Astrocyte of the hippocampus (primary cell): ENCODE measurements at places on chromosomes 11 and 22.

DNA sequence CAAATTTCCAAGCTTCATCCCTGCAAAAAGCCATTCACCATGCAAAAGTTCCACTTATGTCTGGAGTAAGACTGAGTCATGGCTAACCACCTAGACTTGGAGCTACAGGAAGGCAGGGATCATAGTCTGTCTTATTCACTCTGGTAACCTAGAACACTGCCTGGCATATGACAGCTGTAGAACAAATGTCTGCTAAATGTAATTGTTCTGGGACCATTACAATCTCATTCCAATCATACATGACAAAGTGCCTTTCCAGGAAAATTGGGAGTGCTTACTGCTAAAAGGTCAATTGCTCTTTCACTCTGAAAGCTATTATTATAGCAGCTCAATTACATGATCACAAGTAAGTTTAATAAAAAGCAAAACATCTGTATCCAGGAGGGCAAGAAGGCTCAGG lies 99.1 kb upstream of the CHRM4 start:
- no peak for DNase-seq

DNA sequence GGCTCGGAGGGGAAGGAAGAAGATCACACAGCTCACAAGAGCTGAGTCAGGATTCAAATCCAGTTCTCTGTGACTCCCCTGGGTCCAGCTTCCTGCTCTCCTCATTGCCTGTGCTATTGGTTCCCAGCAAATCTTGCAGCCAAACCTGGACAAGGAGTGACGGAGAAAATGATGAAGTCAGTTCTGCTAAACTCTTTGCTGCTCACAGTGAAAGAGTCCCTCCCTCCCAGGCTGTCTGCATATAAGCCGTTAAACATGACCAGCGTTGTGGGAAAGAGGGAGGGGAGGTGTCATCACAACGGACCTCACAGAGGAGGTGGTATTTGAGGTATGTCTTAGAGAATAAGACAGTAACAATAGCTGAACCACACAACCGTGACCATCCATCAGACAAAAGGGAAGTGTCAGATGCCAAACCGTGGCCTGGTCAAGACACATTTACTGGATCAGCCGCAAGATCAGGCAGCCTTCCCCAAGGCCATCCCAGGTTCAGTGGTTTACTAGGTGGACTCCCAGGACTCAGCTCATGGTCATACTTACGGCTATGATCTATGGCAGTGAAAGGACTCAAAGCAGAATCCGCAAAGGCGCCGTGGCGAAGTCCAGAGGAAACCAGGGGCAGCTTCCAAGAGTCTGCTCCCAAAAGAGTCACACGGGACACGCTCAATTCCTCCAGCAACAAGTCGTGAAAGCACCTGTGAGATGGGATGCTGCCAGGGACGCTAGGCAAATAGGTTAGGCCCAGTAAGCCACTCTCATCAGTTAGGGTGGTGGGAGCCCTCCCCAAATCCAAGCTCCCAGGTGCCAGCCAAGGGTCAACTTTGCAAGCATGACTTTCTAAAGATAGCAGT lies 2.8 kb upstream of the CYTH4 start:
- peak; percentile 50 for DNase-seq

- DNase-seq, result peak; percentile 79
These were observed 60.2 kb downstream of the CDKN1C start for GRCh38 chr11:2825261-2825888.

DNA sequence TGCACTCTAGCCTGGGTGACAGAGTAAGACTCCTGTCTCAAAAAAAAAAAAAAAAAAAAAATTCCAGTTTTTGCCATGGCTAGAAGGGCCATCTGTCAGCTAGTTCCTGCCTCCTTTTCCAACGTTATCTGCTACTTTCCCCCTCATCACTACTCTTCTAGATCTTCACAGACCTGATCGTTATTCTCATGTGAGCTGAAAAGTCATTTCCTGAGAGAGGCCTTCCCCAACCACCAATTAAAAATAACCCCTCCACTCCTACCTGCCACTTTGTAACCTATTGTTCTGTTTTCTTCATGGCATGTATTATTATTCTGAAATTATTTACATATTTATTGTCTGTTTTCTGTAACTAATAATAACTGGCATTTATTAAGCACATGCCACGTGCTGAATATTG lies 24.2 kb downstream of the SGSM3 start:
- no peak for DNase-seq

DNA sequence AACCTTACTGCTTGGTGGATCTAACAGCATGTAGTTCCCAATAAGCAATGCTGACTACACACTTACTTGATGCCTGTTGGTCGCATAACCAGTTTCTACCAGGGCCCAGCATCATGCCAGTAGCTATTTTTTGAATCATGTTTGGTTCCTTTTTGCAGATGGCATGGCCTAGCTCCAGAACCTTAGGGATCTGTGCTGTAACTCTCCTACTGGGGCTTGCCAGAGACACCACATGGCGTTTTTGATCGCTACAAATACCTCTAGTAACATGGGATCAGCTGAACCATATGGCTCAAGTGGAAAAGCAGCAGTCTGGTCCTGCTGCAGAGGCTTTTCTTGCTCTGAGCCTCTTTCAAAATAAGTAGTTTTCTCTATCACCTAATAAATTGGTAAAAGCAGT lies 654.6 kb upstream of the API5 start:
- DNase-seq, result no peak

DNA sequence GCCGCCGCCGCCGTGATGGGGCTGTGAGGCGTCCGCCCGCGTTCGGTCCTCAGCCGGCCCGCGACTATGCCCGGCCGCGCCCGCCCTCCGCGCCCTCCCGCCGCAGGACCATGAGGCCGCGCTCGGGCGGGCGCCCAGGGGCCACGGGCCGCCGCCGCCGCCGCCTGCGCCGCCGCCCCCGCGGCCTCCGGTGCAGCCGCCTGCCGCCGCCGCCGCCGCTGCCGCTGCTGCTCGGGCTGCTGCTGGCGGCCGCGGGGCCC lies 215 bp downstream of the ZNRF3 start:
- DNase-seq, result peak; percentile 70

DNA sequence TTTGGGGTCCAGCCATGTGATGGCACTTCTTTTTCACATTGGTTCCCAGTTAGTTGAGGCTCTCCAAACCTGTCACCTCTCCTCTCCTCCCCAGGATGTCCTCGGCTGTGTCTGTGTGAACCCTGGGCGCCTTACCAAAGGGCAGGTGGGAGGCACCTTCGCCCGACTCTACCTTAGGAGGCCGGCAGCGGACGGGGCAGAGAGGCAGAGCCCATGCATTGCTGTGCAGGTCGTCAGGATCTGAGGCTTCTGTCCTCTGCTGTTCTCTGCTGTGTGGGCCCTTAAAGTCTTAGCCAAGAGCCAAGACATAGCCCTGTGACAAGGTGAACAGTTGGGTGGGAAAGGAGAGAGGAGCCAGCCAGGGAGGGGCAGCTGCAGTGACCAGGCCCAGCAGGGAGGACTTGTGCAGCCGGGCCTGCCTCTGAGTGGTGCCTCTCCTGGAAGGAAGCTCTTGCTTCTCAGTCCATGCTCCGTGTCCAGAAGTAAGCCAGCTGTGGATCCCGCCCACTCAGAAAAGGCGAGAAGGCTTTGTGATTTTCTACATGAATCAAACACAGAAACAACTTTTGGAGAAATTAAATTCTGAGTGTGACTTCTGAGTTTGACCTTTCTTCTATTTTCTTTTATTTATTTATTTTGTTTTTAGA lies 17.5 kb upstream of the CDC42EP2 start:
- no peak for DNase-seq

DNA sequence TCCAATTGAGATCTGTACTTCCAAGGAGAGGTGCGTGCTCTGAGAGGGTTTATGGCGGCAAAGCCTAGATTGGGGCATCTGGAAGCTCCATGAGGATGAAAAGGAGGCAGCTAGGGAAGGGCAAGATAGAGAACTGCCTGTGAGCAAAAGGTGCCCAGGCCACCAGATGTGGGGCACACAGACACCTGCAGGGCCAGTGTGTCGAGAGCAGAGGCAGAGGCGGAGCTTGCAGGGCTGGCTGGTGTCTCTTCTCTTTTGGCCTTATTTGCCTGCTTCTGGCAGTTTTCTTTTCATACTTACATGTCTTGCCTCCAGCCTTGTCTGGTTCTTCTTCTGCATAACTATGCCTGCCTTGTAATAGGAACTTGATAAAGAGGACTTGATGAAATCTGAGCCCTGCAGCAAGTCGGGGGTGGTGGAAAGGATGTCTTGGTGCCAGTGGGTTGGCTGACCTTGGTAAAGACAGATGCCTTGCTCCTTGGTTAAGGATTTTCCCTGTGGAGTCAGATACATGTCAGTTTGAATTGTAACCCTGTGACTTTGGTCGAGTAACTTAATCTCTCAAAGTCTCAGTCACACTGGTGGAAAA lies 680.3 kb downstream of the NTM start:
- no peak for DNase-seq

GRCh38 chr11:6271598-6271997 lies 12.0 kb downstream of the CCKBR start:
- DNase-seq, result no peak

DNA sequence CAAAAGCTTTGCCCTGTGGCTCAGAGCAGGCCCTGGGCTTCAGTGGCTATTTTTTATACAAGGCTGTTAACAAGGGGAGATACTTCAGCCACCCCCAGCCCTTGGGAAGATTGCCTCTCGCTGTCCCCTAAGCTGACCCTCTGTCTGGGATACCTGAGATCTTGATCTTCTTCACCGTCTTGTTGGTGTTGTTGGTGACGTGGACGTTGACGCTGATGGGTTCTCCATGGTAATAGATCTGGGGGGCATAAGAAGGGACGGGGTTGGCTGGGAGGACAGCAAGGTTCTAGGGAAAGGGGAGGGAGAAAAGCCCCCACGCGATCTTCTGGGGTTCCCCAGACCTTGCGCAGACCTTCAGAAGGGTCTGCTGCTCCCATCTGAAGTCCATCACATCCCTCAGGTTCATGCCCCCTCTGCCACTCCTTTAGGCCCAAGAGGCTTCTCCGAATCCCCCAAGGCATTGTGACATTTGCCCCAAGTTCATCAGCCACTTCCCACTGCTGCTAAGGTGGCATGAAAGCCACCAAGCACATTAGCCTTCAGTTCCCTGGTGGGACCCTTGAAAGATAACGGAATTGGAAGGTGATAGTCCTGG lies 36.7 kb downstream of the TPBGL start:
- no peak for DNase-seq

- DNase-seq, result no peak
These were observed 3.4 kb downstream of the FJX1 start for GRCh38 chr11:35621620-35622019.

DNA sequence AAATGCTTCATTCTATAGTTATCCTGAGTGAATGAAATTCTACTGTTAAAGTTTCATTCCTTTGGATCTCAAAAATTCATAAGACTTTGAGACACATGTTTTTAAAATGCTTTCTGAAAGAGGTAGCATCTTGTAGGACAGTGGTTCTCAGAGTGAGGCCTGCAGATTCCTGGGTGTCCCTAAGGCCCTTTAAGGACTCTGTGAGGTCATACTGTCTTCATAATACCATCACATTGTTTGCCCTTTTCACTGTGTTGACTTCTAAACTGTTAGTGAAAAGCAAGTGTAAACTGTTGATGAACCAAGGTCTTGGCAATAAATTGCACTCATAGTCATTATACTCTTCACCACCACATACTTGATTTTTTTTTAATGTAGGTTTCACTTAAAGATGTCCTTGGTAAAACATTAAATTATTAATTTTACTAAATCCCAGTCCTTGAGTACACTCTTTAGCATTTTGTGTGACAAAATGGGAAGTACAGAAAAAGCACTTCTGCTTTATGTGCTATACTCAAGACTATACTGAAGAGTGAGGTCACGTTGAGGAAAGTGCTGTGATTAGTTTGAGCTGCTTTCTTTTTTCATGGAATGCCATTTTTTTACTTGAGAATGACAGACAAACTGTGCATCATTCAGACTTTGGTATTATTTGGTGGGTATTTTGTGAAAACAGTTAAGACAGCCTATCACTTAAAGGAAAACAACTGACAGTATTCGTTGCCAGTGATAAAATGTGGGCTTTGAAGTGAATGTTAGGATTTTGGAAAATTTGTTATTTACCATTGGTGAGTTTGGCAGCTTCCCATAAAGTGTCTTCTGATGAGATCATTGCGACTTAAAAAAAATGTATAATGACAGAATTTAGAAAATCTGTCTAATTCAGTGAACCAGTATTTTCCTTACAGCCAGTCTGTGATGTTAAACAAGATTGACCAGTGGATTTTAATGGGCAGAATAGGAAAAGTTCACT lies 61.1 kb downstream of the SPECC1L start:
- peak; percentile 24 for DNase-seq

GRCh38 chr11:78660471-78660870 lies 85.8 kb upstream of the NARS2 start:
- DNase-seq, result peak; percentile 52

DNA sequence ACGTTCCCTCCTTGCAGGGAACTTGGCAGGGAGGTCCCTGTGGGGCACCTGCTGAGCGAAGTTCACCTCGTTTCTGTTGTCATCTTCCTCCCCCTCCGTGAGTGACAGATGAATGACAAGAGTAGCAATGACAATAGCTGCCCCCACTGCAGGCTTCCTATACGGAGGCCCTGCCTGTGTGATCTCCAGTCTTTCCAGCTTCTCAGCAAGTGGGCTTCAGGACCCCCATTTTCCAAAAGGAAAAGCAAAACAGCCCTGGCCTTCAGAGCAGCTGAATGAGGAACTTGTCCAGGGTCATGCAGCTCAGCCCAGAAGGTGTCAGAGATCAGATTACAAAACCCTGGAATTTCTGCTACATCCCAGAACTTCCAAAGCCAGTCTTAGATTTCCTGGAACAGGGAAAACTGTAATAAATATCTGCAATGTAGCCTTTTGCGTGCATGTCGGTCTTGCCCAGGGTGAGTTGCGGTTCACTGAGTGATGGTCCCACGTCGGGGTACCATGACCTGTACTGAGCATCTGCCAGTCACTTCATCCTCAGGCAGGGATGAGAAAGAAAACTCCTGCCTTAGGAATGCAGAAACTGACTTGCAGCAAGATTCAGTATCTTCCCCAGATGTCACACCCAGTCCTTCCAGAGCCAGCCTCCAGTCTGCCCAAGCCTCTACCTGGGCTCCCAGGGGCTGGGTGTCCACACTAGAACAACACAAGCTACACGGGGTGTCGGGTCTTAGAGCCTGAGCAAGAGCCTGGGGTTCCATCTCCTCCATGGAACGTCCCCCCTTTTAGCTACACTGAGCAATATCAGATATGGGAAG lies 1457.0 kb downstream of the BRD1 start:
- no peak for DNase-seq

DNA sequence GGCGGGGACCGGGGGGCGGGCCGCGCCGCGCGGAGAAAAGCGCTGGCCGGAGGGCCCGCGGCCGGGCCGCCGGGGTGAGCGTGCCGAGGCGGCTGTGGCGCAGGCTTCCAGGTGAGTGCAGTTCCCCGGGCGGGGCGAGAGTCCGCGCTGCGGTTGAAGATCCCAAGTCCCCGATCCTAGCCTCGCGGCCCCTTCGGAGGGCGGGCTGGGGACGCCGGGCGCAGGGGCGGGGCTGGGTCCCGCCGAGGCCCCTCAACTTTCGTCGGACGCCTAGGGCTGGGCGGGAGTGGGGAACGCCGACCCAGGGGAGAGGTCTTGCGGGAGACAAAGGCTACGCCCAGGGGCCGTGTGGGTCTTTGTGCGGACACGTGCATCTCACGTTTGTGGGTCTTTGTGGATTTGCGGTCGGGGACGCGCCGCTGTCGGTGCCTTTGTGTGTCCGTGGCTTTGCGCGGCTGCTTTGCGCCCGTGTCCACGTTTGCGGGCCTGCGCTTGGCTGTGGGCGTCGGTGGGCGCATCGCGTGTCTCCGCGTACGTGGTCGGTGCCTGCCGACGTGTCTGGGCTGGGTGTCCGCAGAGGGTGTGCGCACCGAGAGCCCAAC lies at the start of gene TSKU:
TSKU (plus strand) TSS at position 63 of the 602 bp plus-strand sequence. CDS start 12,261 bp downstream, outside the sequence.
- DNase-seq, result no peak

GRCh38 chr11:82930229-82930628 lies 28.7 kb downstream of the DDIAS start:
- DNase-seq, result no peak
